Neural crest cell (in vitro differentiated cells): ENCODE measurements at places on chromosomes 2 and 18.

- no peak for DNase-seq
These were observed 26.7 kb downstream of the CTLA4 start for GRCh38 chr2:203894262-203894661.

GRCh38 chr18:60075477-60075876 lies 175.7 kb downstream of the PMAIP1 start:
- no peak for DNase-seq

- DNase-seq, result no peak
These were observed 95.7 kb downstream of the CDC42EP3 start for GRCh38 chr2:37575780-37576179.

DNA sequence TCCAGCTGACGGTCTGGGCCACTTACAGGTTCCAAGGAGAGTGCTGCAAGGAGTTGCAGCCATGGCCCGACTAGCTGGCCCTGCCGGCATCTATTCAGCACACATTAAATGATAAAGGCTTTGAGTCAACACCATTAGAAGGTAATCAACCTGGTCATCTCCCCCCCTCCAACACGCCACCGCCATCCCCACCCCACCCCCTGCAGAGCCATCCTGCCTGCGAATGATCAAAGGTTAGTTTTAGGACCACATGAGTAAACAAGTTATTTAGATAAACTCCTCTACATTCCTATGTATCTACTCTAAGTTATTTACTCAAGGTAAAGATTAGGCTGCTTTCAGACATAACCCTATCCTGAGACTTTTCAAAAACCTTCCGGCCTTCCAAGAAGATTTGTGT lies 349.3 kb upstream of the SLC39A10 start:
- DNase-seq, result no peak

DNA sequence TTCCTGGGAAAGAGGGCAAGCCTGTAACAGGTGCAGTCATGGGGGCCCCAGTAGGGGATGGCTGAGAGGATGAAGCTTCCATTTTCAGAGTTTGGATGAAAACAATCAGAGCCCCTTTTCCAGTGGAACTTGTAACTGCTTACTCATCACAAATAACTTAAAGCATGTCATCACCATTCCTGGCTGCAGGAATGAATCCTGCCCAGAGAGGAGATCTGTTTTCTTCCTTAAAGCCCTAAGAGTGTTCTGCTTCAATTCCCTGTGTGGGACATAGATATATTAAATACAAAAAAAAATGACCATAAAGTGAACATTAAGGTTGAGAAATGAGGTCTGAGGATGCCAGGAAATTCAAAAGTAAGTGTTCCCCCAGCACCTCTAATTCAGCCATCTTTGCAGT lies 183.4 kb upstream of the MEIS1 start:
- no peak for DNase-seq

GRCh38 chr2:183898641-183899040 lies 699.7 kb upstream of the ZNF804A start:
- DNase-seq, result no peak

- no peak for DNase-seq
These were observed 108.5 kb upstream of the ID2 start for GRCh38 chr2:8573234-8573941.
